ENCODE measurements at places on chromosomes 11 and 22. TPM values are rescaled to one million over a fixed set of nuclear protein-coding genes. Genes with fewer than 3 reads are reported as not detected.

DNA sequence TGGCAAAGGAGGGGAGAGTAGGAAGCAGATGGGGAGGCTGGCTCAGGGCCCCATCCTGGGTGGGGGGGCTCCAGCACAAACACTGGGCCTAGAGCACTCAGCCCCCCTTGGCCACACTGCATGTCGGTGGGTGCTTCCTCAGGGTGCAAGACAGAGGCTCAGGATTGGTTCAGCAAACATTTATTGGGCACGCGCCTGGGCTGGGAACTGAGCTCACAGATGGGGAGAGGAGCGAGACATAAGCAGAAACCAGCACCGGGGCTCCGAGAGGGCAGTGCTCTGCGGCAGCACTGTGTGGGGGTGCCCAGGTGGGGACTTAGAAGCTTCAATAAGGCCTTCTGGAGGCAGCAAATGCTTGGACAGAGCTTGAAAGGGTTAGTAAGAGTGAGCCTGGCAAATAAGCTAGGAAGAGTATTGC, 12.1 kb upstream of the EHD1 start:
- no peak for DNase-seq

GRCh38 chr11:2445746-2446551, 1.1 kb downstream of the KCNQ1 start:
- no peak for DNase-seq

DNA sequence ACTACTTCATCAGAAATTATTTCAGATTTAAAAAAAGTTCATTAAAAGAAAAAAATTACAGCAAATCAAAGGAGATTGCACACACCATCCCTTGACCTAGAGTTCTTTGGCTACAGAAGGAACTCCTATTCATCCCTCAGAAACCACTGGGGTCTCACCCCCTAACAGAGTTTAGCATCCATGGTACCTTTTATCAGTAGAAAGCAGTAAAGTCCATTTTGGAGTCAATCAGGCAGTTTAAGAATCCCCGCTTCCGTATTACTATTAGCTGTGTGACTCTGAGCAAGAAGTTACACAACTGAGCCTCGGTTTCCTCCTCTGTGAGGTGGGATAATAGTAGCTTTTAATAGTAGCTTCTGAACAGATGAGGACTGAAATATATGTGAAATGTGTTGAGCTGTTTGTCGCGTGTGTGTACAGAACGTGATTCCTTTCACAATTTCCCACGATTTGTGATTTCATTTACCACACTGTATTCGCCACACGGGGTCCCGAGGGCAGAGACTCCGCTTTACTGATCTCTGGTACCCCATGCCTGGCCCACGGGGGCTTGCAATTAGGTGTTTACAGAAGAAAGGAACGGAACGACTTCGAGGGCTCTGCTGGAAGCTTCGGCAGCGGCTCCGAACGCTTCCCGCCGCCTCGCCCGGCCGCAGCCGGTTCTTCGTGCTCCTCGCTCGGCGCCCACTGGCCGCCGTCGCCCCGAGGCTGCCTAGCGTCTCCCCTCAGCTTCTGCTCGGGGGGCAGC, 72.5 kb upstream of the ZBED5 start:
- DNase-seq = no peak

- no peak for DNase-seq
These were observed 218.2 kb upstream of the CARD18 start for GRCh38 chr11:105357764-105358163.

GRCh38 chr11:10349806-10350205, 44.9 kb downstream of the ADM start:
- no peak for DNase-seq

DNA sequence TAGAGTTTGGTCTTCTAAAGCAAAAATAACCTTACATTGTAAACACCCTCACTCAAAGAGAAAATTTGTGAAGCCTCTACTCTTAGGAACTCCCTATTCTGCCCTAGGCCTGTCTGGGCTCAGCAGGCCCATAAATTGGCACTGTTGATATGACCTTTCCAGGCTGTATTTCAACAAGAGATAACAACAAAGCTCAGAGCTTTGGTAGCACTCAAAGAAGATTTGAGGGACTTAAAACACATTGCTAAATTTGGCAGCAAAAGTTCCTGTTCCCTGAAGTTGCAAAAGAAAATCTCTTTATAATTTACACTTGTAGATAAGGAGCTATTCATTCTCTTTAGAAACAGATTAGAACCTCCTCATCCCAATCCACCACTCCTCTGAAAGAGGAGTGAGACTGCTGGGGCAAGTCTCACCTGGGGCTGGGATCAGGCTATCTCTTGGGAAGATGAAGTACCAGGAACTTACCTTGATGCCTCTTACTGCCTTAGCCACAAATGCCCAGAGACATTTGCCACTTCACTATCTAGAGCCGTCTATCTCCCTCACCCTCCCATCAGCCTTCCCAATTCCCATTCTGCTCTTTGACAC, 110.4 kb upstream of the AKIP1 start:
- no peak for DNase-seq

DNA sequence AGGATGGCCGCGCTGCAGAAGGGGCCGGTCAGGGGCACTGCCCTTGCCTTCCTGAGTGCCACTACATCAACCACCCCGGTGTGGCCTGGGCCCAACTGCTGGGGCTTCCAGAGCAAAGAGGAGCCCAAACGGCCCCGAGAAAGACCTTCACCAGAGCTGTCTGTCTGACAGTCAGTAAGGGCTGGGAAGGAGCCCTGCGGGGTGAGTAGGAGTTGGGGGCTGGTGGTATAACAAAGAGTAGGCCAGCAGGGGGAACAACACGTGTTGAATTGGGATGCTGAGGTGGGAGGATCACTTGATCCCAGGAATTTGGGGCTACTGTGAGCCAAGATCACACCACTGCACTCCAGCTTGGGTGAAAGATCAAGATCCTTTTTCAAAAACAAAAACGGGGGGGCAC, 3.9 kb downstream of the GSTT4 start:
- DNase-seq = no peak

GRCh38 chr11:110856996-110857812, 145.0 kb upstream of the ARHGAP20 start:
- no peak for DNase-seq

DNA sequence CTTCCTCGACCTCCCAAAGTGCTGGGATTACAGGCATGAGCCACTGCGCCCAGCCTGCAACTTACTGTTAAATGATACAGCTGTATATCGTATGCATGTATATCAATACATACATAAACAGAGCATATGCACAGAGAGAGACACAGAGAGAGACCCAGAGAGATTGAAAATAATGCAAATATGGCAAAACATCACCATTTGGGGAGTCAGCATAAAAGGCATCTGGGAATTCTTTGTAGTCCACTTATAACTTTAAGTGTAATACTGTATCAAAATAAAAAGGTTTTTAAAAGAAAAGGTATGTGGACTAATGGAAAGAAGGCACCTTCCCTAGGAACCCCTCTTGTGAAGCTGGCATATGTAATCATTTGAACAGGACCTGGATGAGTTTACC, 21.8 kb downstream of the ALX4 start:
- no peak for DNase-seq

DNA sequence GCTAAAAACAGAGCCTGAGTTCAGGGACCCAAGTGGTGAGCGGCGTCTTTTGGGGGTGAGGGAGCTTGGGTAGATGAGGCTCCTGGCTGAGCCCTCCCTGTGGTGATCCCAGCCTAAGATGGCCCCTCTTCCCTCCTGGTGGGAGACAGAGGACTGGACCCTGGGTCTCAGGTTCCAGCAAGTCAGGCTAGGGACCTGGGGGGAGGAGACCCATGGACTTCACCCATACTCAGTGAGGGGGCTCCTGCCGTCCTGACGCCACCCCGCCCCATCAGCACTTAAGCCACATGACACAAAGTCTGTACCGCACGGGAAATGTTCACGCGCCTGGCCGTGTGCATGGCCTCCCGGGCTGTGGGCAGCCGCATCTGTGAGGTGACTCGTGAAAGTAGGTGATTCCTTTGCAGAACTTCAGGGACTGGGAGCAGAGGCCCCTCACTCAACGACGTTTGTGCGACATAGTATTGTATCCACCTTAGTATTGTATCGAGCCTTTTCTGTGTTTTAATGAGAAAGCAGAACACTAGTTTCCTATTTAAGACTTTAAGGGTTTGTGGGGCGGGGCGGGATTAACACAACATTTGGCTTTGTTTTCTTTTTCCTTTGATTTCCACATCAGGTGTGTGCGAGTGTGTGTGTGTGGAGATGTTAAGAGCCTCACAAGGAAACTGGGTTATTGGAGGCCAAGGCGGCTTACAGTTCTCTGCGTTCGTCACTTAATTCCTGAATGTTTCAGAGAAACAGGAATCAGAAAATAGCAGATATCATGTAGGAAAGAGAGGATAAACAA, 18.4 kb upstream of the TMEM191C start:
- peak; percentile 9 for DNase-seq

DNA sequence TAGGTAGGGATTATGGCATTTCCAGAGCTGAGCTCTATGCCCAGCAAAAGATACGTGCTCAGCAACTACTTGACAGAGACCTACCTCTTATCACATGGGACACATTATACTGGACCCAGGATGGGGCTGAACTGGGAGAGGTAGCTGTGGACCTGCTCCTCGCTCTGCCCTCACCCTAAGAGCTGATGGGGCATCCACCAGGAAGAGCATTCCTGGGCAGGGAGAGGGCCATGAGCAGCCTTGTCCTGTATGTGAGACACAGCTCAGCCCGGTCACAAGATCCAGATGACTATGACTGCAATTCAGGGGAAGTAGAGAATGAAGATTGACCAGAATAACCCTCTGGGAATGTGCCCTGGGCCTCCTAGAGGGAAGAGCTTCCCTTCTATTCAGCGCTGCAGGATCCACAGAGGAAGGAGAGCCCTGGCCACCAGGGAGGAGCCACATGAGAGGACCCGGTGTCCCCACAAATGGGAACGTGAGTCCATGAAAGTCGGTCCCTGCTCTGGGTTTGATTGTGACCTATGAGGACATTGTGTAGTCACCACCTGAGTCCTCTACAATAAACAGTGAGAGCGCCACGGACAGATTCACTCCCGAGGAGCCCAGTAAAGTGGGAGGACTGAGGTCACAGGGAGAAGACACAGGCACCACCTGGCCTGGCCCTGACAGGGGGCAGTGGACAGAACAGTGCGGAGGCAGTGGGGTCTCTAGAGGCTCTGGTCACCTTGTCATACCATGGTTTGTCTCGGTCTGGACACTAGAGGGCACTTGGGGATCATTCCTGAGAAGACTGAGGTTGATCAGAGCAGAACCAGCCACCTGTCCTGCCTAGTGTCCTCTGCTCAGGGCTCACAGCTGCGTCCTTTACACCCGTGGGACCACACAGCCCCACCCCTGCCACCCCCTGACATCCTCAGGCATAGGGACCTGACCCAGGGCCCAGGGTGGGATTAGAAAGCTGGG, 99.5 kb downstream of the ZNF280B start:
- no peak for DNase-seq

GRCh38 chr11:1523779-1524178, 37.2 kb upstream of the MOB2 start:
- no peak for DNase-seq

- DNase-seq = no peak
These were observed 532.1 kb downstream of the BUD13 start for GRCh38 chr11:116240710-116241109.

GRCh38 chr11:83168756-83169155, 11.8 kb downstream of the PCF11 start:
- no peak for DNase-seq

GRCh38 chr11:116438651-116439360, 334.0 kb downstream of the BUD13 start:
- DNase-seq = no peak

GRCh38 chr22:42877597-42878340, 20.7 kb upstream of the ARFGAP3 start:
- no peak for DNase-seq

GRCh38 chr11:121589946-121590537, 137.3 kb upstream of the SORL1-AS1 start:
- no peak for DNase-seq

DNA sequence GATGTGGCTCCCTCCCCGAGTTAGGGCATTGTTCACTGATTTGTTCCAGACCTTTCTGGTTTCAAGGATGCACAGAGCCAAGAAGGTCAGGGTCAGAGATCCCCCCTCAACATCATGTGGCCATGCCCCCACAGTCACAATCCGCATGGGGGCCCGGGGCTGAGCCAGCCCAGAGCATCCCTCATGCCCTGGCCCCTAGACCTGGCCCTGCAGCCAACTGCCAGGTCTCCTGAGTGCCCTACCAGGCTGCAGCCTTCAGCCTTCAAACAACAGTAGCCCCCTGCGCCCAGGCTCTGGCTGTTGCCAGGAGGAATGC, 142.4 kb downstream of the CRYBB2 start:
- DNase-seq = no peak

GRCh38 chr22:24925586-24926427, 20.7 kb downstream of the LHFPL7 start:
- DNase-seq = no peak

- DNase-seq = peak; percentile 83
These were observed 43.2 kb upstream of the DLAT start for GRCh38 chr11:111982019-111982464.

DNA sequence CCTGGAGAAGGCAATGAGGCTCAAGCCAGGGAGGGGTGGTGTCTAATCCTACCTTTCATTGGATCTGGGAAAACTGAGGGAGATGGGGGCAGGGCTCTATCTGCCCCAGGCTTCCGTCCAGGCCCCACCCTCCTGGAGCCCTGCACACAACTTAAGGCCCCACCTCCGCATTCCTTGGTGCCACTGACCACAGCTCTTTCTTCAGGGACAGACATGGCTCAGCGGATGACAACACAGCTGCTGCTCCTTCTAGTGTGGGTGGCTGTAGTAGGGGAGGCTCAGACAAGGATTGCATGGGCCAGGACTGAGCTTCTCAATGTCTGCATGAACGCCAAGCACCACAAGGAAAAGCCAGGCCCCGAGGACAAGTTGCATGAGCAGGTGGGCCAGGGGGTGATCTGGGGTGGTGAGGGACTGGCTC, at the start of gene FOLR1:
TSS of gene FOLR1 (plus strand) at position 180 of the 421 bp plus-strand sequence. CDS start at position 214, 34 bp downstream.
- DNase-seq = no peak

- no peak for DNase-seq
These were observed 105.4 kb upstream of the TIMP3 start for GRCh38 chr22:32696089-32696488.

DNA sequence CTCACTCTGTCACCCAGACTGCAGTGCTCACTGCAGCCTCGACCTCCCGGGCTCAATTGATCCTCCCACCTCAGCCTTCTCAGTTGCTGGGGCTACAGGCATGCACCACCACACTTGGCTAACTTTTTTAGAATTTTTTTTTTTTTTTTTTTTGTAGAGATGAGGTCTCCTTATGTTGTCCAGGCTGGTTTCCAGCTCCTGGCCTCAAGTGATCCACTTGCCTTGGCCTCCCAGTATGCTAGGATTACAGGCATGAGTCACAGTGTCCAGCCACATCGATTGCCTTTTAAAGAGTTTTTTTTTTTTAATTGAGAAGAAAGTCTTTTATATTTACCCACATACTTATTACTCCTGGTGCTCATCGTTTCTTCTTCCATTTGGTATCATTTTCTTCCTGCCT, 30.0 kb downstream of the PARVG start:
- DNase-seq = no peak

- no peak for DNase-seq
These were observed 21.0 kb downstream of the PPIL2 start for GRCh38 chr22:21686634-21687393.

The PRRG4 gene
- total RNA-seq = 12.7 TPM

The ANKRD13D gene
- total RNA-seq = 80.5 TPM

The KRTAP5-2 gene
- total RNA-seq = 0.26 TPM

The MS4A7 gene
- 39.8 TPM for total RNA-seq

The BIK gene
- total RNA-seq = 19.0 TPM

The CD3G gene
- 3.0 TPM for total RNA-seq

The GLB1L2 gene
- 8.8 TPM for total RNA-seq

The APOL4 gene
- 3.4 TPM for total RNA-seq

The APOA4 gene
- total RNA-seq = not detected

The KCNK4 gene
- total RNA-seq = not detected
